NCI-H2029 (cell line): ENCODE measurements at places on chromosomes 7 and 10.

- no peak for DNase-seq
These were observed 37.5 kb downstream of the PRLHR start for GRCh38 chr10:118557946-118558345.

DNA sequence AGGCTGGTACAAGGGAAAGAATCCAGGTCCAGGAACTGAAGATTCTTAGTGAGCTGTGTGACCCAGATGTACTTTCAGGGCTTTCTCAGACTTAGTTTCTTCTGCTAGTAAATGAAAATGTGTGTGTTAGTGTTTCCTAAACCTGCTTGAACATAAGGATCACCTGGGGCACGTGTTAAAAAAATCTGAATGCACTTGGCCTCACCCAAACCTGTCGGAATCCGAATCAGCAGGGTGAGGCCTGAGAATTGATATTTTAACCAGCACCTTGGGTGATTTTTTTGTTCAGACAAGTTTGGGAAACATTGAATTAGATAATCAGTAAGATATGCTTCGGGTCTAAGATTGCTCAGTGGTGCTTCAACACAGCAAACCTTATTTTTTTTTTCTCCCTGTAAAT, 59.7 kb downstream of the ZNF365 start:
- DNase-seq: no peak

GRCh38 chr7:143145-143751, 49.1 kb upstream of the FAM20C start:
- DNase-seq: no peak

DNA sequence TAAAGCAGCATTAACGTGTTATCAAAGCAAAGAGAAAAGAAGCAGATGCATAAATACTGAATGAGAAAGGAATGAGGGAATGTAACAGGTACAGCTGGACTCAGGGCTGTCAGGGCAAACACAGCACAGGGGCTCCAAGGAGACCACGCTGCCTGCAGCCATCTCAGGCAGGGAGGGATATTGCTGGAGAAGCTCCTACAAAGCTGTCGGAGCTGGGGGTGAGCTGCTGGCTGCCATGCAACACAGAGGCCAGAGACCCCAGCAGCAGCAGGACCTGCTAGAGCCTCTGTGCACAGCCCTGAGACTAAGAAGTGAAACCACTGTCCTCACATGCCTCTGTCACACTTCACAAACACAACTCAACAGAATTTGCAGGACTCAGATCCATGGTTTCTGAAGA, 235.8 kb downstream of the DIP2C start:
- no peak for DNase-seq

DNA sequence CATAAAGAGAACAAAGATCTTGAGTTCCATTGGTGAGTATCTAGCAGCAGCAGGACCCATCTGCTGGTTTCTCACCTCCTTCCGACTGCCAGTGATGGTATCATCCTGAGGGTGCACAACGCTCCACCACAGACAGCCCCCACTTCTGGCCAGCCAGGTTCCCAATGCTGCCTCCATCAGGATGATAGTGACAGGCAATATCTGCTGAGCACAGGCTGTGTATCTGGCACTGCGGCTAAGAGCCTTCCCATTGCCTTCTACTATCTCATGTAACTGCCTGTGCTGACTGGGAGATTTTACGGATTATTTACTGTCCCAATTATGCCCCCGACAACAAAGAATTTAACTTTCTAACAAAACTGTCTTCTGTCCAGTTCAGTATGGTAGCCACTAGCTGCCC, 352.4 kb upstream of the AOAH start:
- no peak for DNase-seq

- no peak for DNase-seq
These were observed 96.1 kb downstream of the PDGFA start for GRCh38 chr7:423312-424260.

- DNase-seq: no peak
These were observed 3.6 kb upstream of the MTPN start for GRCh38 chr7:135980665-135981180.

- no peak for DNase-seq
These were observed 9.9 kb downstream of the NYAP1 start for GRCh38 chr7:100493476-100494264.

GRCh38 chr10:11425296-11425610, 186.2 kb downstream of the USP6NL start:
- no peak for DNase-seq

DNA sequence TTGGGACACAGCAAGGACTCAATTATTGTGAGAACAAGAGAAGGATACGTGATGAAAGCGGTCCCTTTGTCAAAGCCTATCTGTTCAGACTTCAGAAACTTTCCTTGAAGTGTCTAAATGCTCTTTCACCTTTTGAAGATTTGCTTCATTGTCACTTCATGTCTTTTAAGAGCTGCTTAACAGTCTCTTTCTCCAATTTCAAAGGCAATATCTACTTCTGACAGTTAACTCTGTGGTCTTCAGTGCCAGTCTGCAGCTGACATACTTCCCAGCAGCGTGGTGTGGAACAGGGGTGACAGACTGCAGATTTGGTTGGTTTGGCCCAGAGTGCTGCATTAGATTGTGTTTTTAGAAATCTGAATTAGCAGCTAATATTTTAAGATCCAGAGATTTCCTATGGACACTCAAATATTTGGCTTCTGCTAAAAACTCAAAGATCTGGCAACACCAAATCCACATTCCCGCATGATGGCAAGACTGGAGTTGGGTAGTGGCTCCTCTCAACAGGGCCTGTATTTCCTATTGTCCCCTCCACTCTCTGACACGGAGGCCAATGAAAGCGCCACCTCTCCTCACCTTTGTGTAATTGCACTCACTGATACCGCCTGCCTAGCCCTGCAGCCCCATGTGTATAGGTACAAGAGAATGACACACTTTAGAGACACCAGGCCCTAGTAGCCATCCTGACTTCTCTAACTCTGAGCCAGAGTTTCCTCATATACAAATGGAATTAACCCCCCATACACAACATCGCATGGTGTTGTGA, 11.5 kb downstream of the SCRN1 start:
- no peak for DNase-seq

DNA sequence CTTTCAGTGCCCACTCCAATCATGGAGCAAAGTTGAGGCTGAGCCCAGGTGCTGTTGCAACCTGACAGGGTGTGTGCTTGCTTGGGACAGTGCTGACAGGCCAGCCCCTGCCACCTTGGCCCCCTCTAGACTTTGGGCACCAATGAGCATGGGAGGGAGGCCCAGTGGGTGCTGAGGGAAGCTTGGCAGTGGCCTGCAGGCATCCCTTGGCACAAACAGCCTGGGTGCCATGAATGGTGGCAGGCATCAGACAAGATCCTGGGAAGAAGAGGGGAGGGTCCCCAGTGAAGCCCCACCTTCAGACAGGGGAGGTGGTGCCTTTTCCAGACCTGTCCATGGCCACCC, 214.0 kb downstream of the GPR158 start:
- no peak for DNase-seq

DNA sequence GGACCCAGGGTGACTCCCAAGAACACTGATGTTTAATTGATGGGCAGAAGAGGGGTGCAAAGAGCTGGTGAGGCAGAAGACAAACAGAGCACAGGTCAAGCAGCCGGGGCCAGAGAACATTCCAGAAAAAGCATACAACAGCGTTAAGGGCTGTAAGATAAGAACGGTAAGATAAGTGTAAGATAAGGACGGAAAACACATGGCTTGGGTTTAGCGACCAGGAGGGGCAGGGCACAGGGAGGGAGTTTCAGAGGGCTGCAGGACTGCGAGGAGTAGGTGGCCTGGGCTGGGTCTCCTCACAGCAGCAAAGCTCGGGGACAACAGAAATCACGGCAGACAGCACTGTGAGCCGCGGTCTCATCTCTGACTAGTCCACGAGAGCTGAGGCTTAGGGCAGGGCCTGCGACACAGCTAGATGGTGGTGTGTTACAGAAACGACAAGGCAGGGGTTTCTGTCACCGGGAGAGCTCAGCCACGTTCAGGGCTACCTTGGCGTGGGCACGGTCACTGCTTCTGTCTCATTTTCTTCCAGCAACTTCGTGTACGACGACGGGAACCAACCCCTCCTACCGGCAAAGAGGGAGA, 24.6 kb downstream of the BRI3 start:
- DNase-seq: no peak

- DNase-seq: no peak
These were observed 23.7 kb downstream of the SPAG6 start for GRCh38 chr10:22368981-22369380.

DNA sequence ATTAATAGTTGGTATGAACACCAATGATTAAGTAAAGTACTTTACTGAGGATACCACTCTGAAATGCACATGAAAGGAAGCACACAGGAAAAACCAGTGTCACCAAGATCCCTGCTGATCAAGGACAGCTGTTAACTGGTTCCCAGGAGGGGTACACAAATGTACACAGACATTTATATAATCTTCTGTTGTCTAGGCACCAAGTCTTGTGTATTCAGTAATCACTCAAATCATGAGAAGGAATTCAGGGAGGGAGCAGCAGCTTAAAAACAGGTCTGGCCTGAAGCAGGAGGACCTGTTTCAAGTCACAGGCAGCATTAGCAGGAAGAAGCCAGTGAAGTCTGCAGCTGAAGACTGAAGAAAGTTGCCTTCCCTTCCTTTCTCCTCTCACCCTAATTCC, 18.7 kb downstream of the MPP7 start:
- DNase-seq: no peak

- DNase-seq: no peak
These were observed 492.3 kb upstream of the AUTS2 start for GRCh38 chr7:69105981-69106380.

GRCh38 chr7:21946222-21946709, 567 bp upstream of the CDCA7L start:
- DNase-seq: no peak
